ENCODE measurements at places on chromosomes 2 and 18.
A peak's percentile ranks its signal among the peaks of the same experiment; 100 is the strongest.

- DNase-seq: peak; percentile 100
Observed at GRCh38 chr2:7666596-7667259, 749.5 kb downstream of the RNF144A start.

GRCh38 chr18:70024093-70024492, 76.4 kb upstream of the CD226 start:
- DNase-seq: no peak

DNA sequence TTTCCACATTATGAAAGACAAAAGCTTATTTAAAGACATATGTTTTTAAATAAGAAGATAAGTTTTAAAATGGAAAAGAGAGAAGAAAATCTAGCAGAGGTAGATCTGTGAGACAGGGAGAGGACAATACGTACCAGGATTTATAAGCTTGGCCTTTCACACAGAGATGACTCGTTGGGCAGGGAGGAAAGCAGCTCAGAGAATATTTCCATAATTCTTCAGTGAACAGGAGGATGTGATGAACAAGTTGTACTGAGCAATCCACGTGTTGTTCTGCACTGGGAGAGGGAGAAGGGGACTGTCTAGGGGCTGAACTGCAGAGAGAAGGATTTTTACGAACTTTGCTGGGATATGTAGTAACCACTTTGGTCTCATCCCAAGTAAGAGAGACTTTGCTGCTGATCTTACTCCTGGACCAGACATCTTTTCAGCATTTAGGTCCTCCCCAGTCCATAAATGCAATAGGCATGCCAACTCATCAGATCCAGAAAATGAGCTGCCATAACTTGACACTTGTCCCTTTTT, 162.5 kb upstream of the SETBP1 start:
- no peak for DNase-seq

- no peak for DNase-seq
Observed at GRCh38 chr2:167944825-167945659, 302.4 kb downstream of the STK39 start.

DNA sequence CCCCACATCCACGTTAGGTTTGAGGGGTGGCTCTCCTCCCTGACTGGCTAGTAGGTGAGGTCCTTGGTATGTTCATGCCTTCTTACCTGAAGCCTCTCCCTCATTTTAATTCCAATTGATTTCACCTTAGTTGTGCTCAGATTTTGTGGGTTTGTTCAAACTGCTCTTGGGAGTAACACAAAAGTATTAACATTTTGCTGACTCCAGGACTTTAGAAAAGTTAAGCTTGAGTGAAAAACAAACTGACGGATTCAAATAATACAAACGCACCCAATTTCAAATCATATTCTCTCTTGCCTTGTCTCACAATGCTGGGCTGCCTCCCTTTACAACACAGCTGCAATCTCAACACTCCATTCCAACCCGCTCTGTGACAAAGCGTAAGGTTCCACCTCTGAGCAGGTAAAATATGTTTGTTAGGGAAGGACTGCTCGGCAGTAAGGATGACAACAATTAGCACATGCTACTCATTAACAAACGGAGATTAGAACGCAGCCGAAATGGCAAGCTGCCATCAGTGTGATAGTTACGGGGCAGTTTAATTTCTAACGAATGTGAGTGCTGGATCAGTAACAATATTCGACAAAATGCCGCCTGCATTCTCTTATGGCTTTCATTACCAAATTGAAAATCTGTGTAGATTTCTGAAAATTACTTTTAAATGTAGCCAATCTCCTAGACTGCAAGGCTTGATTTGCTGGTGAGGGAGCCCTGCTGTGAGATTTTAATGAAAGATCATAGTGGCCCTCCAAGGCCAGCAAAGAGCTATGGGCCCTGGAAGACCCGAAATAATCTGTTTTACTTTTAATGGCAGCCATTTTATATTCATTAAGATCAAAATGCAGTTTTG, 730.6 kb upstream of the FANCL start:
- DNase-seq: no peak

DNA sequence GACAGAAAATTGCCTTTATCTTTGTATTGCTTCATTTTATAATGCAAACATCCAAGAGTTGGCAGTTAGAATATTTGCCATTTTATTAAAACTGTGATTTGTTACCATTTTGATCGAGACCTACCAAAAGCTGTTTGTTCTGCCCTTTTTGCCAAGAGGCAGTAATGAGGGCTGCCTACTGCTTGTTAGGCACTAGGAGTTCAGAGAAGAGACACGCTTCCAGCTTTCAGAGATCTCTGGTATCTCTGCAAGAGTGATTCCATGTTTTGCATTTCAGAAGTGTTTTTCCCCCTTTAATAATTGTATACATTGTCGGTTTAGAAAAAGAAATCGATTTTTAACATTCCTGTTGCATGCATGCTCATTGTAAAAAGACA, 628 bp downstream of the MRPL30 start:
- DNase-seq: no peak

DNA sequence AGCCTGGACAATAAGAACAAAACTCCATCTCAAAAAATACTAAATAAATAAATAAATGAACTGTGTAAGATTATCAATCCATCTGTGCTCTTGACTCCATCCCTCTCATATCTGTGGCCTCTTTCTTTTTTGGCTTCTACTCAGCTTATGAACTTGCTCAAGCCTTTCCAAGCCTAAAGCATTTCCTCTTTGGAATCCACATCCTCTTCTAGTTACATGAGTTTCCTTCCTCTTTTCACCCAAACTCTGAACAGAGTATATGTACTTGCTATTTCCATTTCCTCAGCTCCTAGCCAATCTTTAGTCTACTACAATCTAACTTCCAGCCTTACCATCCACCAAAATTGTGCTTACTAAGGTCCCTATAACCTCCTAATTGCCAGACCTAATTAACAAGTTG, 2.5 kb upstream of the DNAJC10 start:
- DNase-seq: no peak

- no peak for DNase-seq
Observed at GRCh38 chr18:57428221-57429150, 6.7 kb upstream of the ONECUT2 start.

- DNase-seq: no peak
Observed at GRCh38 chr18:65269375-65269774, 481.4 kb upstream of the CDH7 start.

GRCh38 chr2:149146876-149147275, 108.4 kb downstream of the LYPD6B start:
- DNase-seq: no peak

DNA sequence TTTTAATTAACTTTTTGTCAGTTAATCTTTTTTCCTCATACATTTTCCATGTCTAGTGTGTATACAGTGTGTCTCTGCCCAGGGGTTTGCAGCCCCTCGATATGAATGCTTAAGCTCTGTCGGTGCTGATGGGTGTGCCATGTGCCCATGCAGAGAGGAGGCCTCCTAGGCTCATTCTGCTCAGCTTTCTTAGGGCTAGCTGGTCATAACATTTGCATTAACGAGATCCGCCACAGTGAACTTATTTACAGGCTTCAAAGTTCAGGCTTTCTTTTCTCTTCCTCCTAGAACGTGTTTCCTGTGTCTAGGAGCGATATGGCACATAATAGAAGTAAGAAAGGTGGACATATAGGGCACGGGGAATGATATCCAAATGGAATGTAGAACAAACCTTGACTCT, 783.3 kb downstream of the PLCL1 start:
- no peak for DNase-seq

- peak; percentile 40 for DNase-seq
Observed at GRCh38 chr2:170170281-170171040, 7.5 kb upstream of the MYO3B start.

DNA sequence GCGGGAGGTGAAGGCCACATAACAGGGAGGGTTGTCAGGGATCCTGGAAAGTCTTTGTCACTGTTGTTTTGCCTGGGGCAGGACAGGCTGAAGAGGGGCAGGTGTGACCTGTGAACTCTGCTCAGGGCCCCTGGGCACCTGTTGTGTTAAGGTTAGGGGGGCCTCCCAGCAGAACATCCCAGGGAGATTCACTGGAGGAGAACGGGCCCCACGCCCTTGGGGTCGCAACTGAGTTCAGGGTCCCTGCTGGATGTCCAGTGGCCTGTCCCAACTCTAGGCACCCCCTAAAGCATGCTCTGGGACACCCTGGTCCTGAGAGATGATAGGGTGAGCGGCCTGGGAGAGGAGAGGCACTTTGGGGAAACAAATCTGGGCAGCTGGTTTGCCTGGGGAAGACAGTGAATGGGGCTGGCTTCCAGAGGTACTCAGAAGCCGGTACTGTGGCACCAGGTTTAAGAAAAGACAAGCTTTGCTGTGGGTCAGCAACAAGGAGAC, 22.9 kb downstream of the GPR35 start:
- no peak for DNase-seq

DNA sequence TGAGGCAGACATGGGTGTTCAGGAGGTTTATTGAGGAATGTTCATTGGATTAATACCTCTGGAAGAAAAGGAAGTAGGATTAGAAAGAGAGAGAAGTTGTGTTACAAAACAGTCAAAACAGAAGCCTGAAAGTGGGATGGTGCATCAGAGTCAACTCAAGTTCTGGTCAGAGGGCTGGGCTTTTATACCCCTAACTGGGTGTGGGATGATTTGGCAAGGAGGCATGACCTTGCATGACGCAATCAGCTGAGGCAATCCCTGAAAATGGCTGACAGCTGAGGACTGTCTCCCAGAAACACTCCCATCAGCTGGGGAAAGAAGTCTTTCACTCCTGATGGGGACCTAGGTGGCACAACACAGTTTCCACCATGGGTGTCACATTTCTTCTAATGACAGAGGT, 818.2 kb downstream of the SATB2 start:
- DNase-seq: no peak

DNA sequence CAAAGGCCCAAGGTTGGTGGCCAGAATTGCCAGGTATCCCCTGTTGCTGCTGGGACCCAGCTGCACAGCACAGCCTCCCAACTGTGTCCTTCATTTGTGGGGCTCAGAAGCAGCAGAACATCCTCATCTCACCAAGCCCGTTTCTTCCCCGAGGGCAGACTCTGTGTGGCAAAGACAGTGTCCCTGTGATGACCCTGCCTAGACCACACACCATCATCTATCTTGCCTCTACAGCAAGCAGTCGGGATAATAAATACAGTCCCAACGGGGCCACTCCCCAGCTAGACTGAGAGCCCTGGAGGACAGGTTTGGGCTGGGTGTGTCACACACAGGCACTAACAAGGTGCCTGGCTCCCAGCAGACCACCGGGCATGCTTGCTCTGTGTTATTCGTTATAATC, 93.4 kb downstream of the PTGR3 start:
- DNase-seq: no peak

GRCh38 chr18:50399582-50399981, 24.7 kb downstream of the SKA1 start:
- DNase-seq: no peak

DNA sequence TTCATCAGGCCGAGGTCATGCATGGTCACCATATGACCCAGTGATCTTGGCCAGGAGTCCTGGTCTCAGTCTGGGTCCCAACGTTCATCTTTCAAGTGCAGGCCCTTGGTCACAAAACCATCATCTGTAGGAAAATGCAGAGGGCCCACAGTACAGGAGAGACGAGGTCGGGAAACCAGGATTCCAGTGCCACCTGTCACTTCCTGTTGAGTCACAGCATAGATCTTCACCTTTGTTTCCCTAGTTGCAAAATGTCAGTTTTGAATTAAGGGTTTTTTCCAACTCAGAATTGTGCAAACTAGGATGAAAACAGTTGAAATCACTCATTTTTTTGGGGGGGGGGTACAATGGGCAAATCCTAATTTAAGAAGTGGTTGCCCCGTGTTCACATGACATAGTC, 162.2 kb downstream of the INSIG2 start:
- DNase-seq: no peak

DNA sequence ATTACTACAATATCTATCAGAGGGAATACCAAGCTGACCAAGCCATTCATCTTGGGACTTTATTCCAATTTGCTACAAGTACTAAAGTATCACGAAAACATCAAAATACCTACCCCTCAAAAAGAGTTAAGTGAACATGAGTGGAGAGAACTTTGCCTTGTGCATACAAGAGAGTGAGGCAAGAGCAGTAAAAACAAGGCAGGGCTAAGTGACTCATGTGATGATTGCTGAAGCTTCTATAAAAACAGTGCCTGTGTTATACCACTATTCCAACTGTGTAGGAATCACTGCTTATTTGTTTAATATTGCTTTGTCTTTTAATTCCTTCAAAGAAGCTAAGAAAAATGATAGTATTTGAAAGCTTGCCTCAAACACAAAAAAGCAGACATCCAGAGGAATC, 61.2 kb downstream of the FARSB start:
- no peak for DNase-seq

Data from NCI-H1694 treated with DMSO at 0.1 percent for 48 hours (cell line).